ENCODE measurements at places on chromosomes 1 and 21.
A peak's percentile ranks its signal among the peaks of the same experiment; 100 is the strongest.

- DNase-seq = no peak
Observed at GRCh38 chr1:29782846-29783507, 546.7 kb downstream of the PTPRU start.

DNA sequence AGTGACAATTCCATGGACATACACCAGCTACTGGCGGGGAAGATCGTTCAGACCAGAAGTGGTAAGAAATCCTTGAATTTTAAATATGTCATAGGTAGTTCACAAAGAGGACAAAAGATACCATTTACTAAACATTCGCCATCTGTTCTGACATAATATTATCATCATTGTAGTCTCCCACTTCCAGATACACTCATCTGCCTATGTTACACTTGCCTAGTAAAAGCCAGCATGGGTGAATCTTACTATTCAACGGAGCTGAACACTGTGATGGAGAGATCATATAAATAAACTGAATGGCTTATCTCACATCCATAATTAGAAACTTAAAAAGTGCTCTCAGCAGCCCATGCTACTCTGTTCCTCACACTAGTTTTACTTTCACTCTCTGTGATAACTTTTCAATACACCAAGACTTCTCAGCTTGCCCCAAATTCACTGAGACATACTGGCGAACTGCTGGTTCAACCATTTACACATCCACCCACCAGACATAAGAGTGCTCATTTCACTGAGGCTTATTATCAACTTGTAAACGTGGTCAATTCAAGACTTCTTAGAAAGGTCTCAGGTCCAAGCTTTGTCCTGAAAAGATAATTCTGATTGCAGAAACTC is 463 bp upstream of the PRRC2C start:
- DNase-seq = no peak

DNA sequence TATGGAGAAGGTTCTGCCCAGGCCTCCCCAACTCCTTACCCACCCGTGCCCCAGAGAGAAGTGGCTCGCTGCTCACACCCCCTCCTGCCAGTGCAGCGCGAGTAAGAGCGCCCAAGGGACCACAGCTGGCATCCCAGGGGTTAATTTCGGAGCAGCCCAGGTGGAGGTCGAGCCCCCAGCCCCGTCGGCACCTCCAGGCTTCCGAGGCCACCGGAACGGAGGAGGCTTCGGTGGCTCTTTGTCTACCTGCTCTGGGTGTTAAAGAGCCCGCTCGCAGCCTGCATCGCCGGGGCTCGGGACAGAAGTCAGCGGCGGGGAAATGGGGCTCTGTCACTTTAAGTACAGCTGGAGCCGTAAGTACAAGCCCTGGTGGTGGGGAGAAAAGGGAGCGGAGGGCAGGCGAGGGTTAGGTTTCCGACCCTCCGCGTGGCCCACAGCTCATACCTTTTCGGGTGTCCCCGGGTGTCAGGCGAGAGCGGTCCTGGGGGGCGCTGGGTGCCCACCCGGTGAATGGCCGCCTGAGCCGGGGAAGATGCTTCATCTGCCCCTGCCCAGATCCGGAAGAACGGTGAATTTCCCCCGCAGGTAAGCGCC is 89.4 kb upstream of the IPO9 start:
- peak; percentile 50 for DNase-seq

- DNase-seq = no peak
Observed at GRCh38 chr1:15830258-15830657, 17.2 kb upstream of the SPEN start.

- DNase-seq = no peak
Observed at GRCh38 chr1:234509457-234510328, 30.7 kb upstream of the TARBP1 start.

DNA sequence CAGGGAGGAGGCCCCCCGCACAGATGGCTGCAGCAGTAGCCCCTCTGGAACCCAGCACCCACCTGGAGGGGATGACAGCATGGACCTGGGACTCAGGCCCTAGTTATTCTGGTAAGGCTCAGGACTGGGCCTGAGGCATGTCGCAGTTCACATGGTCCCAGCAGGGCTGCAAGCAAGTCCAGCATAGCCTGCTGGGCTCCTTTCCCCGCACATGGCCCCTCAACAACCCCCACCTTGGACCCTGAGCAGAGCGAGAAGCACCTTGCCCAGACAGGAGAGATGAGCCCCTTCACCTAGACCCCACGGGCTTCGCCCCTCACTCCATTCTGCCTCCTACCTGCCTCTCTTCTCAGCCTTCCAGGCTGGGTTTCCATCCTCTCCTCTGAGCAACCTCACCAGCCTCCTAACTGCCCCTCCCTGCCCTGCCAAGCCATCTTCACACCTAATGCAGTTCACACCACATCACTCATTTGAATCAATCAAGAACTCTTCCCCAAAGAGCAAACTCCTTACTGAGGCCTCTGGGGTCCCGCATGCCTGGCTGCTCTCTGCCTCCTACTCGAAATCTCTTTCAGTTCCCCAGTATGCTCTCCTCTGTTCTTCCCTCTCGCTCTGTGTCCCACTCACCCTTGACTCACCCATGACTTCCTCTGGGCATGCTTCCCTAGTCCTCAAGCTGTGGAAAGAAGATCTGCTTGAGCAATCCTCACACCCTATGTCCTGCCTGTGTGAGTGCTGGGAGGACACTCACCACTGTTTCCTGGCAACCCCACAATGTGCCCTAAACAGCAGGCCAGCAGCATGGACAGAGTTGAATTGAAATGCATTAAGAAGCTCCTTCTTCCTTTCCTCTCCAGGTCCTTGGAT is 9.4 kb upstream of the THEMIS2 start:
- DNase-seq = peak; percentile 19

- peak; percentile 84 for DNase-seq
Observed at GRCh38 chr1:26833432-26834405, 7.2 kb downstream of the ZDHHC18 start.

GRCh38 chr1:97581614-97582051 is 339.2 kb downstream of the DPYD start:
- no peak for DNase-seq

GRCh38 chr1:94560333-94560732 is 18.8 kb upstream of the F3 start:
- no peak for DNase-seq

- peak; percentile 49 for DNase-seq
Observed at GRCh38 chr1:225845571-225846259, 35.8 kb downstream of the EPHX1 start.

DNA sequence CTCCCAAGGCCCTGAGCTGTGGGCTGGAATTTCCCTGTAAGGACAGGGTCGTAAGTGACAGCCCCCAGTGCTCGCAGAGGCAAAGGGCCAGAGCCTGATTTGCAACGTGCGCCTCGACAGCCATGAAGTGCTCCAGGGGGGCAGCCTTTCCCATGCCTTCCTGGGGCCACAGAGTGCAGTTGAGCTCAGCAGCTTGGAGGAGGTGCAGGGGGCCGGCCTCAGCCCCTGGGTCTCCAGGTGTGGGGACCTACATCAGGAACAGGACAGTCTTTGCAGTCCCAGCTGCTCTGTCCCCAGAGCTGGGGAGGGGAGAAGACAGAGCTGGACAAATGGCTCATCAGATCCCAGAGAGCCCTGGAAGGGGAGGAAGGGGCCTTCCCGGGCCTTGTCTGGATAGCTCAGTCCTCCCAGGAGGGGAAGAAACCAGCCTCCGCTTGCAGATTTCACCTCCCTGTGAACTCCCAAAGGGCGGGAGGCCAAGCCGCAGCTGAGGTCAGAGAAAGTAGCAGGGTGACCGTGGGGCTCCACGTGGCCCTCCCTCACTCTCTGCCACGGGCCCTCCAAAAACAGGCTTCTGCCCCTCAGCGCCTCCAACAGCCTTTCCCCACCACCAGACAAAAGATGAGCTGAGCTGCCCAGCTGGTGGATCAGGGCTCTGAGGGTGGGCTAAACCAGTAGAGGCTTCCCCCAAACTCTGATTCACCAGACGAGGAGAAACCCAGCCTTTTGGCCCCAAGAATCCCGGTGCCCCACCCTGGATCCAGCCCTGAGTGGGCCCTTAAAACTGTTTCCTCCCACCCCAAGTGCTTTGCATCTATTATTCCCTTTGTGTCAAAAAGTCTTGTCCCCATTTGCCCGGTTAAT is 76.5 kb downstream of the DHRS3 start:
- no peak for DNase-seq

DNA sequence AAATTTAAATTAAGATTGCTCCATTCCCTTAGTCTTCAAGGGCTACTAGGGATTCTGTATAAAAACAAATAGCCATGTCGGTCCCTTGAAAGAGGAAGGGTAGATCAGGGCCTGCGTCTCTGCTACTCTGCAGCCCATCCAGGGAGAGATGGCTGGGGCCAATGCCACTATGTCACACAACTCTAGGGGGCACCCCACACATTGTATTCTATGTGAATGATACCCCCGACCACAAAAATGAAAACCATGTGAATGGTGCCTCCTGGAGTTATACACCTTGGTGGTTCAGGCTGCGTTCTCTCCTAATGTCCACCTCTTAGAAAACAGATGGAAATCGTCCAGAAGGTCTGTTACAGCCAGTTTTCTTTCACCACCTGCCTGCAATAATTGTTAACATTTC is 18.0 kb downstream of the PIK3C2B start:
- DNase-seq = no peak

DNA sequence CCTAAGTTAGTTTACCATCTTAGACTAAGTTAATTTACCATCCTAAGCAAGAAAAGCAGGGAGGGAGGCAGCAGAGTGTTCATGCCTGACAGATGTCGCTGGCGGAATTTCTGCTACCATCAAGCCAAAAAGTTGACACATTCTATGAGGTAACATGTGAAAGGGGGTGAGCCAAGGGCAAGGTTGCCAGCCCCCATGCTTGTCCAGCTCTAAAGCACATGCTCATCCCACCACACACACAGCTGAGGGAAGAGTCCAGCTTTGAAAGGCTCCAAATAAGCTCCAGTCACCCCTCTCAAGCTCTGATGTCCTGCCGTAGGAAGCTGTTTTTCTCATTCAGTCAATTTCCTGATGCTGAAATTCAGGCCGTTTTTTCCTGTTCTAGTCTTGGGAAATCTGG is 46.3 kb downstream of the EIF2D start:
- no peak for DNase-seq

- no peak for DNase-seq
Observed at GRCh38 chr1:220691053-220691684, 1.0 kb downstream of the C1orf115 start.

DNA sequence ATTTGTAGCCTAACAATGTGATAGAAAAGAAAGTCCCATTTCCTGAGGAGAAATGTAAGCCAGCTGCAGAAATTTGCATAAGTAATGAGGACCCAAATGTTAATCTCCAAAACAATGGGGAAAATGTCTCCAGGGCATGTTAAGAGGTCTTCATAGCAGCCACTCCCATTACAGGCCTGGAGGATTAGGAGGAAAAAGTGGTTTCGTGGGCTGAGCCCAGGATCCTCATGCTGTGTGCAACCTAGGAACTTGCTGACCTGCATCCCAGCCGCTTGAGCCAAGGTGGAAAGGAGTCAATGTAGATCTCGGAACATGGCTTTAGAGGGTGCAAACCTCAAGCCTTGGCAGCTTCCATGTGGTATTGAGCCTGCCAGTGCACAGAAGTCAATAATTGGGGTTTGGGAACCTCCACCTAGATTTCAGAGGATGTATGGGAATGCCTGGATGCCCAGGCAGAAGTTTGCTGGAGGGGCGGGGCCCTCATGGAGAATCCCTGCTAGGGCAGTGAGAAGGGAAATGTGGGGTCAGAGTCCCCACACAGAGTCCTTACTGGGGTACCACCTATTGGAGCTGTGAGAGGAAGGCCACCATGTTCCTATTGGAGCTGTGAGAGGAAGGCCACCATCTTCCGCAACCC is 14.2 kb upstream of the F13B start:
- no peak for DNase-seq

GRCh38 chr1:180462102-180462501 is 40.3 kb downstream of the ACBD6 start:
- no peak for DNase-seq

GRCh38 chr1:205563927-205564441 is 59.5 kb downstream of the CDK18 start:
- DNase-seq = no peak

GRCh38 chr1:41652384-41653265 is 168.1 kb upstream of the EDN2 start:
- DNase-seq = no peak

- DNase-seq = no peak
Observed at GRCh38 chr1:55943012-55943411, 636.4 kb downstream of the PLPP3 start.

GRCh38 chr1:43220905-43221778 is 48.6 kb upstream of the TMEM125 start:
- DNase-seq = no peak

DNA sequence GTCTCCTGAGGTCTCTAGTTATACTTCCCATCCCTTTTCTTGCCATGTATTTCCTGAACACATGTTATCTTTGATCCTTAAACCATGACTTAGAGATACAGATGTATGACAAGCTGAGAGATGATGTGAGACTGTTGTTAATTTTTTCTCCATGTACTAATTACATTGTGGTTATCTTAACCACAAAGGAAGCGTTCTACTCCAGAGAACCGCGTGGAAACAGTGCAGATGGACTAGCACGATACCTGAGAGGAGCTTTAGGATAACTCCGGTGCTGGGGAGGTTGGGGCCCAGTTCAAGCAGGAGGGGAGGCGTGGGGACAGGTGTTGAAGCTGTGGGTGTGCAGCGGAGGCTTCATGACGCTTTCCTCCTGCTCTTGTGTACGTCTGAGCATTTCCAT is 17.5 kb downstream of the PDE9A start:
- no peak for DNase-seq

DNA sequence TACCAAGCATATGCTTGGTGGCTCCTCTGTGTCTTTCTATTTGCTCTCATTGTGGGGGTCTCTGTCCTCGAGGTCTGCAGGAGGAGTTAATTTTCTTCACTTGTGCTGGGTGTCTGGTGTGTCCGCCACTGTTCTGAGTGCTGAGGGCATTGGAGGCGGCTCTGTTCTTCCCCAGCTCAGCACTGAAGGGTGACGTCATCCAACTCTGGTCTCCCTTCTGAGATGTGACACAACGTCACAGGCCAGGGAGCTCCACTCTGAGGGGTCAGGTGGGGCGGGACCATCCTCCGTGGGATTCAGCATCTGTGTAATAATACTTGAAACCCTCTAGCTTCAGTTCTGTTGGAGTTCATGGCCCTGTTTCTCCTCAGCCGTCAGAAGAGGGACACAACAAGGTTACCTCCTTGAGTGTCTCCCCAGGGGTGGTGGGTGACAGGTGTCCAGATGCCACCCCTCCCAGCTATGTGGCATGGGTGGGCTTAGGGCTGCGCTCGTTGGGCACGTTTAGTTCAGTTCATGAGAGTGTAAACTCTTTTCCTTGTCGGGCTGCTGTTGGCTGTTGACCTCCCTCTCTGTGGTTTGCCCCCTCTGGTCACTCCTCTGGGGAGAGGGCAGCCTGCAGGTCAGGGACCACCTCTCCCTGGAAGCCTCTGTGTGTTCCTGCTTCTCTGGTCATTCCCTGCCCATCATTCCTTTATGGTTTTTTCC is 3.1 kb downstream of the IBA57 start:
- DNase-seq = no peak

DNA sequence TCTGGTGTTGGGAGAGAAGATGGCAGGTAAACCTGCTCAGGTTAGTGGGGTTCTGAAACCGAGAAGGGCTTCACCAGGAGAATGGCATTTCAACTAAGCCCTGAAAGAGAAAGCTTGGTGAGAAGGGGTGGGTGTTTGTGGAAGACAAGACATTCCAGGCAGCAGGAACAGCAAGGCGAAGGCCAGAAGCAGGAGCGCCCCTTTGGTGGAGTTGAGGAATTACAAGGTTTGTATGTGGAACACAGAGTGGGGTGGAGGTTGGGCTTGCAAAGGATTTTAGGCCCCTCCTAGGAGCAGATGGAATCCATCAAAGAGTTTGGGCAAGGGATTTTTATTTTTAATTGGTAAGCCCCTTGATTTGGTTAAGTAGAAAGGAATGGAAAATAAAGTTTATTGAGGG is 24.8 kb upstream of the ELOA start:
- no peak for DNase-seq

GRCh38 chr1:21523297-21523813 is 14.1 kb downstream of the ALPL start:
- no peak for DNase-seq

GRCh38 chr21:26532208-26532607 is 40.9 kb downstream of the CYYR1 start:
- no peak for DNase-seq

Measured in stimulated activated naive CD8-positive, alpha-beta T cell treated with anti-CD3 and anti-CD28 coated beads, Interleukin-15, Interleukin-2, amounts not matched to agents 100 U/mL and 50 U/mL, for 24 hours (primary cell).